Stimulated activated CD4-positive, alpha-beta T cell treated with anti-CD3 and anti-CD28 coated beads, TNF-alpha, amount 100 ng/mL, for 24 hours (primary cell): ENCODE measurements at places on chromosomes 16 and 17.
A peak's percentile ranks its signal among the peaks of the same experiment; 100 is the strongest.

GRCh38 chr16:23385441-23385840 lies 67.5 kb downstream of the COG7 start:
- no peak for DNase-seq

DNA sequence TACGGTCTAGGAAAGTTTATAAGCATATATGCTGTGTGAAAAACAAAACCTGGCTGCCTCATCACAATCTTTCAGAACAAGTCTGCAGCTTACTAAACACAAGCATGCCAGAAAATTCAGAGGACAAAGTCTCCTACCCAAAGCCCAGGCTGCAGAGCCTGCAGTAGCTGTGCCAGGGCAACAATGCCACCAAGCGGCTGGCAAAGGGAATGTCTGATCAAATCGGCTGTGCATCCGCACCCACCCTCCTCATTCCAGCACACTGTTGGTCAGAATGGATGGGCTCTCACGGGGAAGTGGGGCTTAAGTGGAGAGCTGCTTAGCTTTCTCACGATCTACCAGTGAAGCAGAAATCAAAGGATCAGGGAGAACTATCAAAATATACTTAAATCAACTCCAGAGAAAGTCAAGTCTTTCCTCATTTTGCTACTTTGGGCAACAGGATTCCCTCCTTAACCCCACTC lies 73.5 kb downstream of the CYTH1 start:
- DNase-seq = peak; percentile 64

DNA sequence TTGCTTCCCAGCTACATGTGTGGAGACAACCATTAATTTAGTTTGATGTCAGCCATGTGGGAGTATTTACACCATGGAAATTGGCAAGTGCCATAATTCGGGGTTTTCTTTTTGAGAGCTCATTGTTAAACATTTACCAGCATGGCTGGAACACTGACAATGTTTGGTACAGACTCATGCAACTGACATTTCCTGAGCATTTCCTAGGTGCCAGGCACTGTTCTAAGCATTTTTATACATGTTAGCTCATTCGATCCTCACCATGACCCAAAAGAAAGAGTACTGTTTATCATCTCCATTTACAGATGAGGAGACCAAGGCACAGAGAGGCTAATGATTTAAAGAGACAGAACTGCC lies 86.9 kb downstream of the FOXL1 start:
- no peak for DNase-seq

DNA sequence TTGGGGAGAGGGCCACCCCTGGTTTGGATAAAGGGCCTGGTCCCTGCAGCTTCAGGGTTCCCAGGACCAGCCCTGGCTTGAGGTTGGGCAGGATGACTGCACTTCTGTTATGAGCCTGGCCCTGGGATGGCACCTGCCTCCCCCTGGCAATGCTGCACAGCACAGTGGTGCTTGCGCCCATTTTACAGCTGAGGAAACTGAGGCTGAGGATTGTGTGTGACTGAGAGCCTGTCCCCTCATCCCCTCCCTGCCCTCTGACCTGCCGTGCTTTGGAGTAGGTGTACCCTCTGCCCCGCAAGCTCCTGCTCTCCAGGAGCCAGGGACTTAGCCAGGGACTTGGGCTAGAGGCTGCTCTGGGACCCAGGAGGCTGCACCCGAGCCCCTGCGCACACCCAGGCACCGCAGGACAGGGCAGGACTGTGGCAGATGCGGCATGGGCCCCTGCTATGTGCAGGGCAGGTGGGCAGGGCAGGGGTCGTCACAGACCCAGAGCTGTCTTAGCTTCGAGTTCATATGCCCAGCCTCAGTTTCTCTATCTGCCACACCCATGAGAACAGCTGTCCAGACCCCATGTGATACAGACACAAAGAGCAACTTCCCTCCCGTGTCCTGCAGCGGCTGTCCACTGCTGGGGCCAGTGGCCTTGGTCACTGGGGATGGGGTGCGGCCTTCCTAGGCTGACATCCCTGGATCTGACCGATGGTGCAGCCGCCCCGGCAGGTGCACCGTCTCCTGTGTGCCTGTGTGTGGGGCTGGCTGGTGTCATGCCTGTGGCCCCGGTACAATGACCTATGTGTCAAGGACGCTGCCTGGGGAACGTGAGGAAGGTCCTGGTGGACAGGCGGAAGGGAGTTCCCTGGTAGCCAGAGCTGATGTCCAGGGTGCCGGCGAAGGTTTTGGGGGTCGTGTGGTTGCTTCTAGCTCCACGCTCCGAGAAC lies 36.6 kb downstream of the BAHCC1 start:
- DNase-seq = no peak

GRCh38 chr16:19746561-19746960 lies 28.5 kb downstream of the IQCK start:
- DNase-seq = no peak

GRCh38 chr17:8151641-8152111 lies 528 bp downstream of the PER1 start:
- no peak for DNase-seq

DNA sequence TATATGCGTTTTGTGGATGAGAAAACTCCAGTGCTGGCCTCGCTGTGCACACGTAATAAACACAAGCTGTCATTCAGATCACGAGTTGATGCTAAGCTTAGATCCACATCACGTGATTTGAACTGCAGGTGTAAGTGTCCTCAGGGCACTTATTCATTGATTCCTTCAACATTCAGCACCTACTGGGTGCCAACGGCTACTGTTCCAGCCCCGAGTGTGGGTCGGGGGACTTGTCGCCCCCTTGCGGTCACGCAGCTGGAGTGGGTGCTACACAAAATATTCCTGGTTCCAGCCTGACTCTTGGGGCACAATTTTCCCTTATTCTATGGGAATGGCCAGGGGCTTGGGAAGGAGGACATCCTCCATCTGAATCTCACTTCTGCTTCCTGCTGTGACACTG lies 29.9 kb upstream of the GINS2 start:
- DNase-seq = no peak

DNA sequence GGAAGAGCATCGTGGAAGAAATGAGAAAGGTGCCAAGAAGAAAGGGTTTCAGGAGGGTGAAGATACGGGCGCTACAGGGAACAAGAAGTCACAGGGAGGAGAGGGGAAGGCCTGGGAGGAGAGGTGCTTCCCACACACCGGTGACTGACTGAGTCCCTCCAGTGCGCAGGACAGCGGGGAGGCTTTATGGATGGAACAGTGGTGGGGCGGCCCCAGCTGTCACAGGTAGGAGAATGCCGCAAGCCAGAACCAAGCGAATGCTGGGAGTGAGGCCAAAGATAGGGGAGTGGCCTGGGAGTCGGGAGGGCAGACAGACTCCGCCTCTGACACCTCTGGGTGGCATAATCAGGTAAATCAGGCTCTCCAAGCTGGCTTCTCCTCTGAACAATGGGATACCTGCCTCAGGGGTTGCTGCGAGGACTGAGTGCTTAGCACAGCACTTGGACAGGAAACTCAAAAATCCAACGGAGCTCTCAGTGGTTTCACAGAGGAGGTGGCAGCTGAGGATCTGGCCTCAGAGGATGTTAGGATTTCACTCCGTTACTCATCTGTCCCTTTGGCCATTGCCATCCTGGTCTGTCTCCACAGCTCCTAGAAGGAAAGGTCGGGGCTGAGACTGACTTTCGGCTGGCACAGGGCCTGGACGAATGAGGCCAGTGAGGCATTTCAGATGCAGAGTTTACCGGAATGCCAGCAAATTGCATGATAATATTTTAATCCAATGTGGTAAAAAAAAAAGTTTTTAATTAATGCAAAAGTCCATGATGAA lies 717 bp upstream of the CNP start:
- DNase-seq = peak; percentile 51

GRCh38 chr16:35746281-35746962 lies 2287.0 kb downstream of the TP53TG3F start:
- no peak for DNase-seq

DNA sequence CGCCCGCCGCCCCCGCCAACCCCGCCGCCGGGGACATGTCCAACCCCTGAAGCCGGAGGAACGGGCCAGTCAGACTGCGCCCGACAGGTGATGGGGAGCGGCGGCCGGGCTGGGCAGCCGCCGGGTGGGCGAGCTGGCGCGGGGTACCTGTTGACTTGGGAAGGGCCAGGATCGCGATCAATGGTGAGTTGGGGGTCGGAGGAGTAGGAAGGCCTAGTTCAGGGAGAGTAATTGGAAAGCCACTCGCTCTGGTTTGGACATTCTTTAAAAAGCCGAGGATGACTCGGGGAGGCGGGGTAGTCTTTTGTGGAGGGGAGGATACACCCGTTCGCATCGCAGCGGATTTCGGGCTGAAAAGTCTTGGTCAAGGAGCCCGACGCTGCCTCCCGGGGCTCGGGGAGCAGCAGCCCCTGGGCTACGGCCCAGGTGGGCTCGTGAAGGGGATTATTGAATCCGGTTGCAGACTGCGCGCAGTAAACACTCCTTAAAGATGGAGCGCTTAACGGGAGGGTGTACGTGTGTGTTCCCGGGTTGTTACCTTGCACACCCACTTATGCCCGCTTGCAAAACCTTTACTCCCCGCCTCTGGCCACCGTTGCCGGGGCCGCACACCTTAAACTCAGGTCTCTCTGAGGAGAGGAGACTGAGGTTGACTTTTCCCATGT lies 123.8 kb downstream of the GOSR1 start:
- peak; percentile 5 for DNase-seq

GRCh38 chr16:59108374-59108773 lies 374.3 kb upstream of the GOT2 start:
- no peak for DNase-seq

GRCh38 chr16:23836404-23837311 lies 875 bp downstream of the PRKCB start:
- no peak for DNase-seq

- DNase-seq = no peak
Observed at GRCh38 chr17:81406117-81406953, 11.1 kb downstream of the BAHCC1 start.

GRCh38 chr16:3023415-3023668 lies 400 bp downstream of the HCFC1R1 start:
- no peak for DNase-seq

DNA sequence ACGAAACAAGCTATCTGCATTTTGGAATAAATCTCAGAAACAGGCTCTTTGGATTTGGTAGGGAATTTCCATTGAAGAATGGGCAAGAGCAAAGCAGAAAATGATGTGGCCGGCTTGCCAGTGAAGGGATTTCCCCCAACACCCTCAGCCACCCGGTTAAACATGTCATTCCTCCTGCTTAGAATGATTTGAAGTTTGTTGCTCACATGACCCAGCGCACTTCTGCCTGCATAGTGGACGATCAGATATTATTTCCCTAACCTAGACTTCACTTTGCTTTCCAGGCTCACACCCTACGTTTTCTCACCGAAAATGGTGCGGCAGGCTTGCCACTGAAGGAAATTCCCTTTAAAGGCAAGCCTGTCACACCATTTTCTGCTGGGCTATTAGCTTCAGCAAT lies 170.7 kb downstream of the CDH11 start:
- DNase-seq = no peak

DNA sequence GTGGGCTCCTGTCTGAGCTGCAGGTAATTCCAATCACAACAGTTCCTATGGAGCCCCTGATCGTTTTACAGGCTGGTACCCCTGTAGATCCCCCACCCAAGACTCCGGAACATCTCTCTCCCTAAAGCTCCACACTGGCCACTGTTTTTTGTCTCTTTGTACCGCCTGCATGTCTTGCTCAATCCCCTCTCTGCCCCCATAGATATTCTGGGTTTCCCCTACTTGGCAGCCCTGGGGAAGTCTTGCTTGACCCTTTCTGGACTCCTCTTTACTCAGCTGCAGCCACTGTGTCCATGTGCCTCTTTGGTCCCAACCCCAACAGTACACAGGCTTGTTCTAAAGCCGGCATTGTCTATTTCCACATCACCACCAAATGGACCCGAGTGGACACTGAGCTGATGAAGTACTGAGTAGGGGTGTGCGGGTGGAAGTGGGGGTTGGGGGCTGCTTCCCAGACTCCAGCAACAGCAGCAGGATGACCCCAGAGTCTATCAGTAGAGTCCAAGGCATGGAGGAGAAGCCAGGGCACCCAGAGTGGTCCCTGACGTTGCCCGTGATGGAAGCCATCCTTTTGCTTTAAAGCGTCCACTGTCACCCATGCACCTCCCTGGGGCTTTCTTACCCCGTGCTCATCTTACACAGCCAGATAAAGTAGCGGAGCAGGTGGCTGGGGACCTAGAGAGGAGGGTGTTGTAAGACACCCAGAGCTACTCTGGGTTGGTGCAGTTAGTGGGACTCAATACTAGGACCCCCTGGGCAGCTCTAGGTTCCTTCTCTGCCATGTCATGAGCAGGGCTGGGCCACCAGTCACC lies 6.4 kb downstream of the CD300LB start:
- no peak for DNase-seq

- DNase-seq = no peak
Observed at GRCh38 chr17:63455417-63455816, 9.3 kb upstream of the CYB561 start.

DNA sequence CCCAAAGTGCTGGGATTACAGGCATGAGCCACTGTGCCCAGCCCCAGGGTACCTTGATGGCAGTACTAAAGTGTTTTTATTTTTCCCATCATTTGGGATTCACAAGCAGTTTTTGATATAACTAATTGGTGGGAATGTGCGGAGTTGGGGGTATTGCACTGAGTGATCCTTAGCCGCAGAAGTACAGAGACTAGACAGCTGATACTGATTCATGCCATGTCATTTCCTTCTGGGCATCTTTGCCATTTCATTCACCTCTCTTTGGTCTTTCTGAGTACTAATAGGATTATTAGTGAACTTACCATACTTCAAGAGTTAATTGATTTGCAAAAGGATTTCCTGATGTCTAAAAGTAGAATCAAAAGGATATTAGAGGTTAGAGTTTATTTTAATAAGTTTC lies 9.7 kb downstream of the NMT1 start:
- DNase-seq = no peak

GRCh38 chr17:31357839-31358394 lies 33.6 kb upstream of the RAB11FIP4 start:
- no peak for DNase-seq

GRCh38 chr17:80961541-80962330 lies 29.9 kb upstream of the CHMP6 start:
- no peak for DNase-seq

DNA sequence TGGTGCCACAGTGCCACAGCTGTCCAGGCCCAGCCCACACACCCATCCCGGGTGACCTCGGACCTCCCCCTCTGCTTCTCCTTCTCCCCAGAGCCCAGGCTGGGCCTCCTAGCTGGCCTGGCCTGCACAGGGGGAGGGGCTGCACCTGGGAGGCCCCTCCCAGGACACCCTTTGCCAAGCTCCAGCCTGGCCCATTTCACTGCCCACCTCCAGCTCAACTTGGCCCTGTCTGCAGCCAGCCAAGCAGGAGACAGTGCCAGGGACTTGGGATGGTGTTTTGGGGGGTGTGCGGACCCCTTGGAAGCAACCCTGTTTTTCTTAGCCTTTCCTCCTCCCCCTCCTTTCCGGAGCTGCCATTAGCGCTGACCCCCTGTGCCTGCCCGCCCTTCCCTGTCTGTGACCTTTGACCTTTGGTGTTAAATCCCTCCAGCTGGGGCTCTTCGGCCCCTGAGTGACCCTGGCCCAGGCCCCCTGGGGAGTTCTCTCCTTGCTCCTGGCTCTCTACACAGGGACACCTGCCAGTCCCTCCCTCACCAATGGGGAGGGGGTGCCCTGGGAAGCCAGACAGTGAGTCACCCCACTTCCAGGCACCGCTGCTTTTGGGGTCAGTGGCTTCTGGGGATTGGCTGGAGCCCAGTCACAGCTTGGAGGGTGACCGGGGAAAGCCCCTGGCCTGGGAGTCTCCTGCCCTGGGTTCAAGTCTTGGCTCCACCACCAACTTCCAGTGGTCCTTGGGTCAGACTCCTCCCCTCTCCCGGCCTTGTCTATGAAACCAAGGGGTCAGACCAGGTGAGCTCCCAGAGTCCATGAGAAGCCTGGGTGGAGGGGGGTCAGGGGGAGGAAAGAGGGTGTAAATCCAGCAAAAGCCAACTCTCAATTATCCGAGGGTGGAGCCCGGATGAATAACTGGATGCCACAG lies 1.9 kb downstream of the GLIS2 start:
- DNase-seq = no peak
